Activated CD4-positive, CD25-positive, alpha-beta regulatory T cell treated with anti-CD3 and anti-CD28 coated beads, Interleukin-2, amount 50 U/mL, for 24 hours (primary cell): ENCODE measurements at places on chromosomes 6 and 20.

DNA sequence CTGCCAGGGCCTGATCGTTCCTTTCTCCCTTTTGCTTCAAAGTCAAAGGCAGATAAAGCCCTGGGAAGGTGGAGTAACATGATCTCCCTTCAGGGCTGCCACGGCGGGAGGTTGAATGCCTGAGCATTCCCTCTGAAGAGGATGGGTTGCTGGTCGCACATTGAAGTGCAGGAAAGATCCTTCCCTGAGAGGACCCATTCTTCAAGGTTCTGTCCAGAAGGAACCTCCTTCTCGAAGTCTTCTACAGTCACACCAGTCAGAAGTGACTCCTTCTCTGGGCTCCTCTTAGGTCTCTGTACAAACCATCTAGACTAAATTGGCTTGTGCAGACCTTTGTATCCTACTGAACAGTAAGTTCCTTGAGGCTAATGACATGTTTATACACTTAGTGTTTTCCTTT lies 192.6 kb upstream of the VGLL2 start:
- ATAC-seq, result no peak

DNA sequence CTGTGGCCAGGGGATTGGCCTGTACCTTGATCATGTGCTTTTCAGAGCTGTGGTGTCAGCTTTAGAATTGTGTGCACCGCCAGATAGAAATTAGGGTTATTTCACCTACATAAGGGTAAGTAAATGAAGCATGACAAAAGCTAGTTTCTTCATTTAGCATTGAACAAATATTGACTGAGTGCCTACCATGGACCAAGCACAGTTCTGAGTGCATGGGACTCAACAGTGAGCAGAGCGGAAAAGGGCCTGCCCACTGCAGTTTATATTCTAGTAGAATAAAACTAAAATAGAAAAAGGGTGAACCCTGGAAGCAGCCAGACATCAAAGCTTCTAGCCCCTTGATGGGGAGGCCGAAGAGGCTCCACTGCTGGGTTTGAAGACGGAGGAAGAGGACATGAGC lies 25.6 kb downstream of the ECT2L start:
- no peak for ATAC-seq

- no peak for ATAC-seq
These were observed 41.5 kb downstream of the PLCB4 start for GRCh38 chr20:9110365-9110764.

GRCh38 chr20:17898548-17898994 lies 70.0 kb downstream of the SNX5 start:
- ATAC-seq, result peak; percentile 62

DNA sequence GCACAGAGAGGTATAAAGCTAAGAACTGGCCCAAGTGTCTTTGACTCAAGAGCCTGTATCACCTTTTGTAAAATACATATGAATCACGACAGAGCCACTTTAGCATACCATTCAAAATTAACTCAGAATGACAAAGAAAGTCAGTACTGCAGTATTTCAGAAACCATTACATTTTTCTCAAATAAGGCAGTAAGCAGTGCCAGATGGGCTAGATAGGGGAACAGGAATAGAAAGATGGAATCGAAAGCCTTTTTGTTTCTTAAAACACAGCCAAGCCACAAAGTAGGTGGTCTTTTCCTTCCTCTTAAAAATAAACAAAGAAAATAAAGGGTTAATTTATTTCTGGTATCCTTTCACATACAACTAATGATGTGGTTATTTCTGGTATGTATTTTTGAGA lies 10.3 kb downstream of the CLDN20 start:
- no peak for ATAC-seq

DNA sequence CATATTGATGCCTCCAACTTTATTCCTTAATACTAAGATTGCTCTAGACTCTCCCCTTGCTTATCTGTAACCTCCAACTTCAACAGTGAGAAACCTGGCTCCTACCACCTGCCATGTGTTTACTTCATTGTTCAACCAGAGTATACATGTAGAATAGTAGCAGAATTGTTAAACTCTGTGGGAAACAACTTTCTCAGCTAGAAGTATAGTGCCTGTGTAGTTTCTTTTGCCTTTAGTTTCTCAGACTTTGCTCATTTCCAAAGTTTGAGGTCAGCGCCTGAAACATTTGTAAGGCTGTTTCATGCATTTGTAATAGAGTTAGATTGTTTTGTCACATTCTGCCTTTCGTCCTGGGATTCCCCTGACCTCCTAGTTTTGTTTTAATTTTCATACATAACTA lies 34.9 kb upstream of the HECA start:
- peak; percentile 87 for ATAC-seq

GRCh38 chr20:13259921-13260320 lies 38.8 kb downstream of the ISM1 start:
- no peak for ATAC-seq

DNA sequence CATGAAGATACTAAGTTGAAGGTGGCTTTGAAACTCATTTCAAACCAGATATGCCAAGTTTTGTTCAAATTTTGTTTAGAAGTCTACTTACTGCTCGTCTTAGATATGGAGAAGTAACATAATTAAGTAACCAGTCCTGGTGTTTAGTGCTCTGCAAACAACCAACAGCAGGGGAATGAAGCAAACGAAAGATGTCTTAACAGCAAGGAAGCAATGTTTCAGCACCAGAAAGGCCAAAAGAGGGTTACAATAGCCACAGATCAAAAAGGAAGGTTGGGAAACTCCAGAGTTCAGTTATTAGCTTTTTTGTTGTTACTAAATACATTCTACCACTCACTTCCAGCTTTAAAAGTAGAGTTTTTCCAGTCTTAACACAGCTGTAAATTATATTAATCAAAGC lies 45.1 kb downstream of the LHFPL5 start:
- ATAC-seq, result no peak

DNA sequence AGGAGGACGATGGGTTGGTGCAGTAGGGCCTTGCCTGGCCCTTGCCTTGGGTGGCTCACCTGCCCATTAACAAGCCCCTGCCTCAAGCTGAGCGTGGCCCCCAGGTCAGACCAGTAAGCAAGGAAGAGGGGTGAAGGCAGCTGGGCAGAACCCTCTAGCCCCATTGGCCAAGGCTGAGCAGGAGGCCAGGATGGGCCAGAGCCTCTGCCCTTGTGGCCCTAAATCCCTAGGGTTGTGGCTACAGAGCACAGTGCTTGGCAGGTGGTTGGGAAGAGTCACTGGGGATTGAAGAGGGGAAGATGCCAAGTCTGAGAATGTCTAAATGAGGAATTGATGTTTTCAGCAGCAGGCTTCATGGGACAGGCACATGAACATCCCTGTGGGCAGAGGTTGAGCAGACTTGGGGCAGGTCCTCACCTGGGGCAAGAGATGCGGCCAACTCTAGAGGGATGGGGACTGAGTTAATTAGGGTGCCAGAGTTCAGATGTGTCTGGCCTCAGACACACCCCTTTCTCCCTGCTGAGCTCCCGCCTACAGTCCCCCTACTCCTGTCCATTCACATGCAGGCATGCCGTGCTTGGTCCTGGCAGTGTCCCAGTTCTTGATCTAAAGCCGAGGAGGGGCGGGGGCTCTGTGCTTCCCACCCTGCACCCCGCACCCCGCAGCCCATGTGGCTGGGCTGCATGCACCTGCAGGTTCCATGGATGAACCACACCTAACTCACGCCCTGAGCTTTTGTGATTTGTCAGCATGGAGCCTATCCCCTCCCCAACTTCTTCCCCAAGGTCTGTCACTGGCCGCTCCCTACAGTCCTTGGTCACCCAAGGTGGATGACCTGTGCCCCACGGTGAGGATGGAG lies 9.8 kb downstream of the GTSF1L start:
- ATAC-seq, result no peak

DNA sequence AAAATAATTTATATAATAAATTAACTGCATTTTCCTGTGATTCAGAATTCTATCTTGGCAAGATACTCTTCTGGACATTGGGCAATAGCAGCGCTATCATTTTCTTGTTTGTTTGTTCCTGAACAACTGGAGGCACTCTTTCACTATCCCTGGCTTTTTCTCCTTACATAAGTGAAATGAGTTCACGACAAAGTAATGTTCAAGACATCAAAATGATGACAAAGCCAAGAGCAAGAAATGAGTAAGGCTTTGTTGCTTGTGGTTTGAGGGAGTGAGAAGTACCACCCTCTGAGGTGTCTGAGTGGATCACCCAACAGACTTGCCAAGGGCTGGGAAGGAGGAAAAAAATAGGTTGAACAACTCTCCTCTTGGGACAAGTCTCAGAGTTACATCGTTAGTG lies 466.6 kb upstream of the JAG1 start:
- ATAC-seq, result no peak

GRCh38 chr6:25649611-25650010 lies 2.4 kb upstream of the SCGN start:
- no peak for ATAC-seq

DNA sequence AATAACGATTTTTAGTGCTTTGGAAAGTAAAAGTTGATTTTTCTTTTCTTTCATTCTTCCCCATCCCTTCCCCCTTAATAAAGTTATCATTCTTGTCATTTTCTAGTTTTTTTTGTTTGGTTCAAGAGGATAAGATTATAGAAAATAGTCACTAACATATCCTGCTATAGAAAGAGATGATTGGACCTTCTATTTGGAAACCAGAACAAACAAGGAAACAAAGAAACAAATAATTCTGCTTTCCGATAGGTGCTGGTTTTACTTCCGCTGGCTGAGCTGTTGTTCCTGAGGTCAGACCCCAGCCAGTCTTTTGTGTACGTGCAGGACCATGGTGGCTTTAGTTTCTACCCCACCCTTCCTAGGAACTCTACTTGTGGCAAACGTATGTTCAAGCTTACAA lies at the start of gene CDH26:
Gene CDH26 (plus strand): TSS at position 301 of the 400 bp plus-strand sequence. CDS start 304 bp downstream, outside the sequence.
- ATAC-seq, result no peak

DNA sequence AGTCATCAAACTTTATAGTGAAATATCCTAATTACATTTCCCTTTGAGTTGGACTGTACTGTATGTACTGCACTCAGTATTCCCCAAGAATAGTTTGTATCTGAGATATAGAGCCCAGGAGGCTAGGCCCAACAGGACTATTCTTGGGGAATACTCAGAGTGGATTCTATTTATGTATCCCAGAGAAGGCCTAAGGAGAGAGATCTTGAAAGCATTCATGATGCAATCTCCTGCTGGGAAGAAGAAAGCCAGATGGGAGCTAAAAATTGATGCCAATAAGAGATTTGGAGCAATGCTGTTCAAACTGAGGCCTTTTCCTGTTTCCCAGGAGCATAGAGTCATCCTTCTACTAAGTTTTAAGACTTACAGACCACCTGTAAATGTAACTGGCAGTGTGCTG lies 452.1 kb upstream of the PLCB4 start:
- ATAC-seq, result no peak

DNA sequence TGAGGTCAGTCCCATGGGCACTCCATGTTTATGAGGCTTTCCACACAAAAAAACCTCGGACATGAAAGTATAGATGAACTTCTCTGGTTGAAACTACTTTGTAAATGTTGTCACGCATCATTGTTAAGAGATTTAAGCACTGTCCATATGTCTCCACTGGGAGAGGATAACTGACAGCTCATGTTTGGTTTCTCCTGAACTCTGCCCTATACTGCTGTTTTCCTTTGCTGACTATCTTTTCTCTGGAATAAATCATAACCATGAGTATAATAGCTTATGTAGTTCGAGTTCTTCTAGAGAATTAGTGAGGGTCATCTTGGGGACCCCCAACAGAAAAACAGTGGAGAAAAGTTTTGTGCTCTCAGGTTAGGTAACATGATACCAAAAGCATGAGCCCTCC lies 14.3 kb downstream of the THEMIS start:
- no peak for ATAC-seq

DNA sequence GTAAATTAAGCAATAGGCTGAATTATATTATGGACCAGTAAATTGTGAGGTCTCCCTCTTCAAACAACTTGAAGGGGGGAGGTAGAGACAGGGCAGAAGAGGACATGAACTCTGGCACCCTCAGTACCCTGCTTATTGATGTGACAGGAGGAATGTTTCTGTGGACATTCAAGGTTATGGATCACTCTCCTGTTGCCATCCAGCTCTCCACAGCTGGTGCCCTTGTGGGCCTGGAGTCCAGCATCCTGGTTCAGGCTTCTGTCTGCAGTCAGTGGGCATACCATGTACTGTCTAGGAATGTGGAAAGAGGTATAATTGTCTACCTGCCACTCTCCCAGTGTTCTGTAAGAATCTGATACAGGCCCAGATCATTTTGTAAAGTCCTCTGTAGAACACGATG lies 55.6 kb downstream of the FAM120B start:
- ATAC-seq, result no peak

DNA sequence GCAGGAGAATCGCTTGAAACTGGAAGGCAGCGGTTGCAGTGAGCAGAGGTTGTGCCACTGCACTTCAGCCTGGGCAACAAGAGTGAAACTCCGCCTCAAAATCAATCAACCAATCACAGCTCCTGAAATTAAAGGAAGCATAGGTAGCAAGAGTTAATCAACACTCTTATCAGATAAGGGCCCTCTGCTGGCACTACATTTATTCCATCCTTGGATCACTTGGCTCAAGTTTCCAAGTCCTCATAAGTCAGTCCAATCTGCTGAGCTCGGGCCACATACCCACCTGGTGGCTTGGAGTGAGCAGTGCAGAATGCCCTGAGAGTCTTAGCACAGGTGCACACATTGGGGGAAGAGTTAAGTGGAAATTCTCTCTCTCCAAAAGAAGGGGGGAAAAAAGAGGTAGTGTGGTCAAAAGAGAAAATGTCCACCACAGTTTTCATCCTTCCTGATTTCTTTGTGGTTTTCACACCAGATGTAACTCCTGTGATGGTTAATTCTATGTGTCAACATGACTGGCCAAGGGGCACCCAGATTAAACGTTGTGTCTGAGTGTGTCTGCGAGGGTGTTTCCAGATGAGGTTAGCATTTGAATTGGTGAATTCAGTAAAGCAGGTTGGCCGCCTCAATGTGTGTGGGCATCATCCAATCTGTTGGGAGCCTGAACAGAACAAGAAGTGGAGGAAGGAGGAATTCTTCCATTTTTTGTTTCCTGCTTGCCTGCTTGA lies 14.2 kb upstream of the FAM8A1 start:
- ATAC-seq, result peak; percentile 28

DNA sequence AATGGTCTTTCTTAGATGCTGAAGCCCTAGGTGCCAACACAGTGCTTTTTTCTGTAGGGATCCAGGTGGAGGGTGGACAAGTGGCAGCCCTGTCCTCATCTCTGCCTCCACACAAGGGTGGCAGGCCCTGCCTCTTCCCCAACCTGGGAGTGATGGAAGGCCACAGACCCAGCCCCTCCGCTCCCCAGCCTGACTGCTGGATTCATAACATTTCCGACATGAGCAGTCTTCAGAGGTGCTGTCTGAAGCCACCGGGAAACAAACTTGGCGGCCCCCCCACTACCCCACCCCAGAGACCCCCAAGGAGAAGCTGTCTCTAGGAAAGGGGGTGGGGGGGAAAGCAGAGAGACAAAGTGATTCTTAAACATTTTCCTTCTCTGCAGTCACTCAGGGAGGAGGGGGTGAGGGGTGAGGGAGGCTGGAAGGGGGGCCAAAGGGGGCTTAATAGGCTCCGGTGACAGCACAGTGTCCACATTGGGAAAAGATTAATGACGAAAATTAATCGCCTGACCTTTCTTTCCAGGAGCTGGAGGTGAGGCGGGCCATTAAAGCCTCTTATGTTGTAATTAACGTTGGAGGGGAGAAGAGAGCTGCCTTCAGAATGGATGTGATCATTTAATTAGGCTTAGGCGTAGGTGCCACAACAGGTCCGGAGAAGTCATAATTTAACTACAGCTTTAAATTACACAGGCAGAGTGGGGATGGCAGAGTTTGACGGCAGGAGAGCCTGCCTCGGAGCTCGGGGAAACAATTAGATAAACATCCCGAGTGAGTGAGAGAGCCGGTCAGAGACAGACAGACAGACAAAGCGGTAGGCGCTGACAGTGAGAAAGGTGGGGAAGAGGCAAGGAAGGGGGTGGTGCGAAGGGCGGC lies 76.8 kb upstream of the FOXP4 start:
- ATAC-seq, result no peak
